NCI-H1417 (cell line): ENCODE measurements at places on chromosomes 3 and 15.

DNA sequence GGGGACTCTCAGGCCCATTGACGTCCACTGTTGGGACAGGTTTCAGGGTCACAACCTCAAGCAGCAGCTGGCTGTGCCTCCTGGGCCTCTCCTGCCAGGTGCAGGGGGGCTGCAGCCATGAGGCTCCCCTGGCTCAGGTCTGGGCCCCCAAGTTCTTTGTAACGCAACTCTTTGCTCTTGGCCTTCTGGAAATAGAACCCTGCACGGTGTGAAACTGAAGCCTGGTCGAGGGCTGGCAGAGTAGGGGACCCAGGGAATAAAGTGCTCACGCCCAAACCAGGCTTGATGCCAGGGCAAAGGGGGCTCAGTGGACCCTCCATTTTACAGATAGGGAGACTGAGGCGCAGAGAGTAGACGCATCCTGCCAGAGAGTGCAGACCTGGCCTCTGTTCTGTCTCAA is 771 bp downstream of the CALML4 start:
- no peak for DNase-seq

DNA sequence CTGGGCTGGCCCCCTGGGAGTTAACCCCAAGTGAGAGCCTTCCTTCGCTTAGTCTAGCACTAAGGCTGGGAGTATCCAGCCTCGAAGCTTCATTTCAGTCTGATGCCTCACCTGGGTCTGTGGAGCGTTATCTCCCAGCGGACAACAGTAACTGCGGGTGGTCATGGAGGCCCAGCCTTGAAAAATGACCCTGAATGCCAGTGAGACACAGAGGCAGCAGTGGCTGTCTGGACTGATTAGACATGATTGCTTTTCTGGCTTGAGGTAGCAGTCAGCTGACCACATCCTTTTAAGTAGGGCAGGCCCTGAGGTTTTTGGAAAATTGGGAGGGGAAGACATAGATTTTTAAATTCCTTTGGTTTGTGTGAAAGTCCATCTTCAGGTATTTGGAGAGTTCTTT is 28.2 kb upstream of the TRIM59 start:
- no peak for DNase-seq

- DNase-seq, result no peak
These were observed 215.0 kb downstream of the DPH6 start for GRCh38 chr15:35330916-35331315.

DNA sequence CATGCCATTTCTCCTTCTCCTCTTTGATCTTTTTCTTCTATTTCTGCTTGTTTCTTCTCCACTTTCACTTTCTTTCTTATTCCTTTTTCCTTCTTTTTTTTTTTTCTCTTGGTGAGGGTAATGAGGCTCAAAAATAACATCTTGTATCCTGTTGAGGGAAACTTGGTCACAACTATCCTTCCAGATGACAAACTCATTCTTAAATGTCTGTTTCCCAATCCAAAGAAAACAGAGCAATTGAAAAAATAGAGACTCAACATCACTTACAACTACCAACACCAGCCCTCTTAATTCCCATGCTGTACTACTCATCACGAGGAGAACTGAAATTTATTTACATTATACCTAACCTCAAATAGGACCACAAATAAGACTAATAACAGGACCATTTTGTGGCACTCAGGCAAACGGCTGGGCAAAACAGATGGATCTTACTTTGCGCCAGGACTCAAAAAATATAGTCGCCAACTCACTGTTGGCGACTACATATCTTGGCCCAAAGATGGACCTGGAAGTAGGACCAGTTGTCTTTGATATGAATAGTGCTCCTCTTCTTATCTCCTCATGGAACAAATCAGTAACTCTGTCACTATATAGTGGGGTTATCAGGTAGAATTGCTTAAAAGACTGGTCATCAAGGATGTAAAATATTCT is 343.9 kb downstream of the ZBTB20 start:
- no peak for DNase-seq

- DNase-seq, result no peak
These were observed 86.8 kb downstream of the NUP210 start for GRCh38 chr3:13333236-13333897.
